ENCODE measurements at places on chromosomes 5 and 9. TPM values are rescaled to one million over a fixed set of nuclear protein-coding genes. Genes with fewer than 3 reads are reported as not detected.

Gene SLC46A2
- not detected for total RNA-seq

Gene LRRC19
- total RNA-seq, result not detected

Gene PCDHA10
- total RNA-seq, result 0.48 TPM

Gene DBH
- total RNA-seq, result not detected

Gene HMMR
- 3.6 TPM for total RNA-seq

Gene FBXL7
- 0.21 TPM for total RNA-seq

Gene C9orf50
- total RNA-seq, result not detected

Gene HACD4
- 5.3 TPM for total RNA-seq

Gene GABRA6
- not detected for total RNA-seq

Gene SIT1
- total RNA-seq, result not detected

Gene C9orf153
- total RNA-seq, result 0.48 TPM

Gene SPACA9
- total RNA-seq, result 0.72 TPM

Gene KCNV2
- total RNA-seq, result not detected

Gene FYB1
- 1.4 TPM for total RNA-seq

Gene QRFP
- not detected for total RNA-seq

Gene MRPS30
- total RNA-seq, result 78.6 TPM

Gene SYNPO
- total RNA-seq, result 1.5 TPM

Gene PCDH12
- total RNA-seq, result not detected

Gene GMCL2
- total RNA-seq, result not detected

Gene GABRA1
- total RNA-seq, result not detected
